ENCODE measurements at places on chromosomes 5 and 9.

DNA sequence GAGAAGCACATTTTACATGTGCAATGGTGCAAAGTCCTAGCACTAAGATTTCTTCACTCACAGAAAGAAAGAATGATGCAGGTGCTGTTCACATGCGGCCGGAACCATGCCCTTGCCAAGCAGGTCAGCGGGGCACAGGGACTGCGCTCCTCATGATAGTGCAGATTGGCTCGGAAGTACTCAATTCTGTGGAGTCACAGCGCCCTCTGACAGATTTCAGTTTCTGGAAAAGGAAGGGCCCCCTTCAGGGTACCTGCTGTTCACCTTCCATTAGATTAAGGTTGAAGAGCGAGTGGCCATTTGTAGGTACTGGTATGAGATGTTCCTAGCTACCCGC lies 75.7 kb downstream of the TMC1 start:
- DNase-seq = no peak

- DNase-seq = no peak
Observed at GRCh38 chr5:151021746-151022145, 1.4 kb downstream of the GPX3 start.

DNA sequence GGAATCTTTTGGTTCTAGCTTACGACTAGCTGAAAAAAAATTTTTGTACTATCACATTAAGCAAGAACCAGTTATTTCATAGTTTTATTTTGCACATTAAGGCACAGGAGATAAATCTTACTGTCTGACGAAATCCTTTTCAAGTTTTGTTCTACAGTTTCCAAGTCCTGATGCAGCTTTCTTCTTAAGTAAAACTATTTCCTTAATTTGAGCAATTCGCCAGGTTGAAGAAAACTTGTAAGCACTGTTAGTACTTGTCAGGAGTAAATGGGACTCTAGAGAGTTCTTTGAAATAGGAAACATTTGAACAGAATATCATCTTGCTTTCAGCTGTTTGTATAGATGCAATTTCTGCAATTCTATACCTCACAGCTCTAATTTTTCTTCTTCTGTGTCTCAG lies 318.8 kb upstream of the ELAVL2 start:
- no peak for DNase-seq

GRCh38 chr9:76921165-76921564 lies 15.3 kb upstream of the PRUNE2 start:
- no peak for DNase-seq

DNA sequence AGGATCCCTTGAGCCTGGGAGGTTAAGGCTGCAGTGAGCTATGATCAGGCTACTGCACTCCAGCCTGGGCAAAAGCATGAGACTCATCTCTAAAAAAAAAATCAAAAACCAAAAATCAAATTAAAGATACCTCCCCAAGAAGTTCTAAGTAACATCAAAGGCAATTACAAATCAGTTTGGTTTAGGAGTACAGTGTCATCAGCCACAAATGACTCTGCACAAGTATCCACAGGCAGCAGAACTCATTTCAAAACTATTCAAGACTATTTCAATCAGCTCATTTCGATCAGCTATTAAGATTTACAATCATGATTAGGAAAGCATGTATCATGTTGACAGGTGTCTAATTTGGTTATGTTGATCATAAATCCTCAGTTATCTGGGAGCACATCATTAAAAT lies 19.1 kb downstream of the TRMO start:
- DNase-seq = no peak

Data from LoVo (cell line).